ENCODE measurements at places on chromosomes 2 and 18.

DNA sequence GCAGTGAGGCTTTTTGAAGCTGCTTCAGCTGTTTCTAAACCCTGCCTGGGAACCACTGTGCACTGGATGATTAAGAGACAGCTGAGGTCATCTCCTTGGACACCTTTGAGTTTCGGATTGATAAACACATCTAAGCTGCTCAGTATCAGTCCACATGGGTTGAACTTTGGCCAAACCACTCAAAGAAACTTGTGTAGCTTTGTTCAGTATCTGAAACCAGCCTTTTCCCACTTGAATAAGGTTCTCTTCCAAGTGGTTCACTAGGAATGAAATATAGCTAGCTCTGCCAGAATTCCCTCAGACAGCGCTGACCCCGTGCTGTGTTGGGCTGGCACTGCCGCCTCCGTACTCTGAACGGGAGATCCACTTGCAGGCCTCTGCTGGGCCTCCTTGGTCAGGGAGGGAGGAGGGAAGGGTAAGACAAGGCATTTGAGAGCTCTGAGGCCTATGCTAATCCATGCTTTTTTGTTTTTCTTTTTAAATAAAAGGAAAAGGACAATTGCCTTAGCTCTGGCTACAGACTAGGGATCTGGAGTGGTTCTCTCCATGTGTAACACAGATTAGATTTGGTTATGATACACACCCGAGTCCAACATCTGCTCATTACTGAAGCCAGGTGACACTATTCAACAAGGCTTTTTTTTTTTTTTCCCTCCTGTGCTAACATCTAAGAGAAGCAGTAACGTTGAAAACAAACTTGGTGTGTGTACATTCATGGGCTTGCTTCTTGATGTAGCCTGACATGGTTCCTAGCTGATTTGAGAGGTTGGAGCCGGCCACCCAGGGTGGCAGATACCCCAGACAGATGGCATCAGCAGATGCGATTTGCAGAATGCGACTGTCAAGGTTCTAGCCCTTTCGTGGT is 67.7 kb downstream of the NCK2 start:
- peak; percentile 50 for DNase-seq

- DNase-seq = no peak
Observed at GRCh38 chr18:33584548-33585430, 6.8 kb downstream of the ASXL3 start.

GRCh38 chr2:143451642-143452281 is 322.5 kb downstream of the ARHGAP15 start:
- DNase-seq = peak; percentile 65

GRCh38 chr2:609881-610280 is 67.3 kb downstream of the TMEM18 start:
- DNase-seq = no peak

- DNase-seq = no peak
Observed at GRCh38 chr18:3121259-3121658, 98.5 kb downstream of the MYOM1 start.

- DNase-seq = no peak
Observed at GRCh38 chr2:32748158-32748557, 120.3 kb downstream of the TTC27 start.

GRCh38 chr2:175107146-175107545 is 60.9 kb downstream of the ATF2 start:
- DNase-seq = peak; percentile 70

DNA sequence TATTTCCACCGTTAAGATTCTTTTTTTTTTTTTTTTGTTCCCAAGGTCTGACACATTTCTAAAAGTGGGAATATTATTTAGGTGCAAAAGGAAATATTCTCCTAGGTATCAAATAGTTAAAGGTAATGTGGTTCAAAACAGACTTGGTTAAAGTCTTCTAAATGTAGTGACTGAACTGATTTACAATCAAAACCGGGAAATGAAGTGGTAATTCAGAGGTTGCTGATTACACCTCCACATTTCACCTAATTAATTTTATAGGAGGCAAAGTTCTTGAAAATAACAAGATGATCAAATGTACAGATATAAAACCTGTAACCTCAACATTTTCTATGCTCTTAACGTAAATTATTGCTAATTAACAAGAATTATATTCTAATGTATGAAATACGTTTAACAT is 5.1 kb downstream of the BCL11A start:
- DNase-seq = no peak

DNA sequence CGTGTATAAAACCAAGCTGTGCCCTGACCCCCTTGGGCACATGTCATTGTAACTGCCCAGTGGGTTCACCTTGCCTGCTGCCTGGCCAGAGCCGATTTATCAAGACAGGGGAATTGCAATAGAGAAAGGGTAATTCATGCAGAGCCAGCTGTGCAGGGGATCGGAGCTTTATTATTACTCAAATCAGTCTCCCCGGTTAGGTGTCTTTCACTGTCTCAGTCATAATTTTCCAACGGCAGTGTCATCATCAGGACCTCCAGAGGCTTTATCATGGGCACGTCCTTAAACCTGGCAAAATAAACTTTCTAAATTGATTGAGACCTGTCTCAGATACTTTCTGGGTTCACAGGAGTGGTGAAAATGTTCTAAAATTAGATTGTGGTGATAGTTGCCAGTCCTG is 29.6 kb upstream of the PGAP1 start:
- DNase-seq = no peak

- peak; percentile 5 for DNase-seq
Observed at GRCh38 chr2:133884739-133885381, 316.6 kb upstream of the NCKAP5 start.

GRCh38 chr2:234960175-234961088 is 8.6 kb downstream of the SH3BP4 start:
- DNase-seq = peak; percentile 71

DNA sequence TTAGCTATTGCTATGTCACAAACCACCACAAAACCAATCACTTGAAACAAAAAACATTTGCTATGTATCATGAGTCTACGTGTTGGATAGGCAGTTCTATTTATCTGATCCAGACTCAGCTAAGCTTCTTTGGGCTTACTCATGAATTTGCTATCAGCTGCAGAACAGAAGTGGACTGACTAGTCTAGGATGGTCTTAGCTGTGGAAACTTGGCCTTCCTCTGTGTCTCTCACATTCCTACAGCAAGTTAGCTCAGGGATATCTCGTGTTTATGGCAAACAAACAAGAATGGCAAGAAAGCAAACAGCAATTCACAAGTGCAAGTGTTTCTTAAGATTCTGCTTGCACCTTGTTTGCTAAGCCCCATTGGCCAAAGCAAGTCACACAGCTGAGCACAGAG is 288.0 kb upstream of the TNP1 start:
- no peak for DNase-seq

DNA sequence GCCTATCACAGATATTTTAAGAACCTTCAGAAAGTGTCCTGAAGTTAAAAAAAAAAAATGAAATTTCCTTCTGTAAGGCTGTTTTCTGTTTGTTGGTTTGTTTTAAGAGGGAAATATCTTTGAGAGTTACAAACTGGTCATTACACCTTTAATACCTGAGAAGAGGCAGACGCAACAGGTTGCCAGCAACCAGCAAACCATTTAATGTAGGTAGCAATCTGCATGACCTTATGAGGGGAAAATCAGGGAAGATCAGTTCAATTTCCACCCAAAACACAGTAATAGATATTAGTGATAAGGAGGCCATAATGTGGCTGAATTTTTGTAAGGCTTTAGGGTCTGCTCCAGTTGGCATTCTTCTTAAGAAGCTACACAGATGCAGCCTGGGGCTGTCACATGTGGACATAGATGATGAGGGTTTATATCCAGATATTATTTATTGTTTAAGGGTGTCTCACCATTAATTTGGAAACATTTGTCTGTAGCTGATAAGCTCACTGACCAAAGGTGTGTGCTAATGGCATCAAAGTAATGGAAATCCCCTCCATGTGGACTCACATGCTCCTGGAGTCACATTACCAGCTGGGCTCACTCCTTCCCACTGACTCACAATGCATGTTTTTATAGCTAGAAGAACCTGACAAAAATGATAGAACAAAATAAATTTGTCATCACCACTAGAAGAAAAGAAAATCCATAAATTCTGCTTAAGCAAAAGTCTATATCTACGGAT is 83.5 kb upstream of the DTNA start:
- no peak for DNase-seq

DNA sequence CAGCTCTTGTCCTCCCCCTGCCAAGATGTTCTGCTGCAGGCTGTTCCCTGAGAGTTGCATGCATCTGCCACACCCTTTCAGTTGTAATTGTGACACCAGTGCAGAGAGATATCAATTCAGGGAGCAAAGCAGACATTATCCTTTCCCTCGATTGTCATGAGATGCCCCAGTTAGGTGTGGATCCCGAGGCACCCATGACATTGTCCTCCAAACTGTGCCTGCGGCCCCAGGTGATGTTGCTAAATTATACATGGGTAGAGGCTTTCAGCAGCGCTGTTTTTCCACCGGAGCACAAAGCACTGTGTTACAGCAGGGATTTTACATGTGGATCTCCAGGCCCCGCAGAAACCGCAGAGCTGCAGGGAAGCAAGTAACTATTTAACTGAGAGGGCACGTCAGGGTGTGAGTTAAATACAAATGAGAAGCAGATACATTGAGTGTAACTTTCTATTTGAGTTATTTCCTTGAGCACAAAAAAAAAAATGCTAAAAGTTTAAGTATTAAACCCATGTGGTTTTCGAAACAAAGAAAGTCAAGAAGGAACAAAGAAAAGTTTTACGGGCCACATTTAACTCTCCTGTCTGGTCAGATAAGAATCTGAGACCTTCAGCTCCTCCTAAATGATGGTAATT is 90.3 kb upstream of the BCL2L11 start:
- DNase-seq = peak; percentile 3

- DNase-seq = no peak
Observed at GRCh38 chr2:115384399-115384798, 942.0 kb downstream of the DPP10 start.

DNA sequence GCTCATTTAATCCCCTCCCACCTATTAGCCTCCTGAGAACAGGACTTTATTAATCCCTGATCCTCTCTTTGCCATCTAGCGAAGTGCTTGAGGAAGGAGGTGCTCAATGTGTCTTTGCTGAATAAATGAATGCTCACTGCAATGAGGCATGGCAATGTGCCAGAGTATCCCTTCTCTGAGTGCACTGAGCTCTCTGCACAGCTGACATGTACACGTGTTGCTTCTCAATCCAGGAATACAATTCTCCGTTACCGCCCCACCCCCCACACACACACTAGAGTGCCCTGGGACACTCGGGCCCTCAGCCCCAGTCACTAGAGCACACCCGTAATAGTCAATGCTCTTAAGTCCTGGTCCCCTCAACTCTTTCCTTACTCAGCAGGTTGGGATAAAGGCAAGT is 41.4 kb downstream of the FAM178B start:
- no peak for DNase-seq

- no peak for DNase-seq
Observed at GRCh38 chr2:108615480-108616090, 81.3 kb downstream of the LIMS1 start.

DNA sequence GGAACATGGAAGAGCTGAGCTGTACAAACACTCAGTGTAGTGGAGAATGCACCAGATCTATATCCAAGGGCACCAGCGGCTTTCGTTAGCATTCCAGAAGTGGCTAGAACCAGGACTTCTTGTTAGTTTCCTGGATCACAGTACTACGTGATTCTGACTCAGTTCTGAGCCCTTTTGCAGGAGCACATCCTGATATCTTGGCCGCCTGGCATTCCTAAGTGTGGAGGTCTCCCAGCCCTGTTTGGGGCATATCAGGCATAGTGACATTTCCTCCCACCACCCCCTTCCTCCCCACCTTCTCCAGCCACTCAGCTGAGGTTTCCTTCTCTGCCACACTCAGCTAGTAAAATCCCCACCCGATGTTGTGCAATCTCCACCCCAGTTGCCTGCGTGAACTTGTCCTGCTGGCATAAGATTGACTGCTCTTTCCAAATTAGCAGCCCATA is 63.4 kb downstream of the BMP10 start:
- no peak for DNase-seq

DNA sequence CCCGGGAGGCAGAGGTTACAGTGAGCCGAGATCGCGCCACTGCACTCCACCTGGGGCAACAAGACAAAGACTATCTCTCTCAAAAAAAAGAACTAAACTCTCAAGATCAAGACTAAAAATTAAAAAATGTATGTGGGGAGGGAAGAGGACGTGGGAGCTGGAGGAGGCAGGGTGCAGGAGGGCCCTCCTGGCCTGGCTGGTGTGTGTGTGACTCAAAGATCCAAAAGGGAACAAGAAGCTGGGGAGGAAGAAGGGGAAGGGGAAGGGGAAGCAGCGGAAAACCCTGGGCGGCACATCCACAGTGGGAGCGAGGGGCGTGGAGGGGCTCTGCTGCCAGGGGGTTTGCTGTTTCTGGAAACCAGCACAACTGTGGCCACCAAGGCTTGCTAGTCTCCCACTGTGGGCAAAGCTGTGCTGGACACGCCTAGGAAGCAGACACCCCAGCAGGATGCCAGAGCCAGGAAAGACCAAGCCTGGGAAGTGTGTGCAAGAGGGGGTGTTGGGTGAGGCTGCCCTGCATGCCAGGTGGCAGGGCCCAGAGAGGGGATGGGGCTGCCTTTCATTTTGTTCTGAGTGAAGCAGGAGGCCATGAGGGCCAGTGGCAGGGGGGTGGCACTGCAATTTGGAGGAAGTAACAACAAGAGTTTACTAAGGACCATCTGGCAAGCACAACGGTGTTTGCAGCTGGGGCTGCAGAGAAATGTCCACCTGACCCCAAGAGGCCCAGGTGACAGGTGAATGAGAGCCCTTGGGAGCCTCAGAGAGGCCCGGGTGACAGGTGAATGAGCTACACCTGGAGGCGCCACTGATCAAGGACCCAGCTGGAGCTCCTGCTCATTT is 44.5 kb downstream of the ANO7 start:
- DNase-seq = no peak

GRCh38 chr2:10538224-10538894 is 90.2 kb upstream of the ODC1 start:
- peak; percentile 68 for DNase-seq

DNA sequence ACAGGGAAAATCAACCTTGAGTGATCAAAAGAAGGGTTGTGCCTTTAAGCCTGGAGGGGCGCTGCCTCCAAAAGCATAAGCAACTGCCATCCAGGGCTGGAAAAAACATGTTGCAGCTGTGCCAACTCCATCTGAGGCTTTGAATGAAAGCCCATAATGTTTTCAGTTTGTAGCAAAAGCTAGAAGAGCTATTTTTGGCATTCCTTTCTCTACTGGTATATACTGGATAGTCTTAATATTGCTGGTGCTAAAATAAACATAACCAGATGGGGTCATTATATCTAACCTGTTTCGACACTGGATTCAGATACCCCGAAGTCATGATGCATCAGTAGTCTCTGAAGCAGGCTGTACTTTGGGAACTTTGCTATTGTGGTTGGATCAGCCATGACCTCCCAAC is 25.1 kb downstream of the ANXA4 start:
- peak; percentile 36 for DNase-seq

GRCh38 chr2:12856934-12857601 is 140.3 kb downstream of the TRIB2 start:
- DNase-seq = peak; percentile 84

DNA sequence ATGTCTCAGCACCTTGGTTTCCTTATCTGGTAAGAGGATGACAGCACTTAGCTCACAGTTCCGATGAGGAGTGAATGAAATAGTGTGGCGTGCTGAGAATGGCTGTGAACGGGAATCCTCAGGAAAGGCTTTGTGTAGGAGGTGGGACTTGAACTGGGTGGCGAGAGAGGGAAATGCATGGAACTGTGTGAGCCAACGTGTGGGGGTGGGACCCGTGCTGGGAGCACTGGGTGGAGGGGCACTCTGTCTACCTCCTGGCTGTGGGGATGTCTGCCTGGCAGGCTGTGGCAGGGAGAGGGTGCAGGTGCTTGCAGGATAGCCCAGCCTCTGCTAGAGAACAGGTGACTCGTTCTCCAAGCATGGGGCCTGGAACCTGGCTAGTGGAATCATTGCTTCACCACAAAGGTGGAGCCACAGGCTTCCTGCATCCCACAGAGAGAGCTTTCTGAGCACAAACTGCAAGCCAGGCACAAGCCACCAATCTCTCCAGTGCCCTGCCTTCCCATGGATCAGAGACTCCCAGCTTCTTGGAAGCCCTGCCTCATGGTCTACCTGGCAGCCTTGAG is 145.2 kb downstream of the CELF4 start:
- no peak for DNase-seq

Measured in fibroblast of skin of right quadriceps (primary cell).